ENCODE measurements at places on chromosomes 7 and 10.

DNA sequence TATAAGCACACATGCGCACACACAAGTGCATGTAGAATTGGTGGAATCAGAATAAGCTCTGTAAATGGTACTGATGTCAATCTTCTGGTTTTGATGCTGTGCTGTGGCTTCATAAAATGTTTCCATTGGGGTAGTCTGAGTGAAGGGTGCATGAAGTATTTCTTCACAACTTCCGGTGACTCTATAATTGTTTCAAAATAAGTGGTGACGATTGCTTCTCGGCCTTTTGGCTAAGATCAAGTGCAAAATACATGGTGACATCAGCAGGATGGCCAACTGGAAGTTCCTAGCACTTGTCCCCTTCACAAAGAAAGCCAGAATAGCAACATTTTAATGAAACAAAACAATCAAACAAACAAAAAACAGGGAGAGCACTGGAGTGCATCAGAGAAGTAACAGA is 41.6 kb upstream of the CAMK2B start:
- DNase-seq, result no peak

DNA sequence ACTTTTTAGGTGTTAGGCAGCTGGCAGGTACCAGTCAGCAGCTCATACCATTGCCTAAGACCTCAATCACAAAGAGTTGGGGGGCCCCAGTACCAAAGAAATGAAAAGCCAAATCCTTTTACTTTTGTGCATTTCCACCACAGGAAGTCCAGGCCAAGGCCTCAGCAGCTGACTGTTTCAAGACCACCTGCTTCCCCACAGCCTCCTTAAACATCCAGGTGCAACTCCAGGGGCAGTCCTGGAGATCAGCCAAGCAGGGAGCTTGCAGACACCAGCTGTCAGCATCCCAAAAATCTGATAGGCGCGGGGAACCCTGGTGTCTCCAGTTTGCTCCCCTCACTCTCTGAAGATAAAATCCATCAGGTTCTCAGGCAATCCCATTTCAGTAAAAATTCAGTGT is 91.5 kb upstream of the EFCAB10 start:
- no peak for DNase-seq

DNA sequence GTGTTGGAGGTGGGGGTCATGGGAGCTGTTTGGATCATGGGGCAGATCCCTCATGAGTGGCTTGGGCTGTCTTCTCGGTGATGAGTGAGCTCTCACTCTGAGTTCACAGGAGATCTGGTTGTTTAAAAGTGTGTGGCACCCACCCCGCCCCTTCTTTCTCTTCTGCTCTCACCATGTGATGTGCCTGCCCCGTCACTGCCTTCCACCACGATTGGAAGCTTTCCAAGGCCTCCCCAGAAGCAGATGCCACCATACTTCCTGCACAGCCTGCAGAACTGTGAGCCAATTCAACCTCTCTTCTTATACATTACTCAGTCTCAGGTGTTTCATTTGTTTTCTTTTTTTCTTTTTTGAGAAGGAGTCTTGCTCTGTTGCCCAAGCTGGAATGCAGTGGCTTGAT is 170.0 kb downstream of the PTPN20 start:
- DNase-seq, result no peak

- no peak for DNase-seq
Observed at GRCh38 chr7:134317434-134317833, 704 bp upstream of the SLC35B4 start.

Data from vagina (tissue), 2 donors.